ENCODE measurements at places on chromosomes 3 and 15.

DNA sequence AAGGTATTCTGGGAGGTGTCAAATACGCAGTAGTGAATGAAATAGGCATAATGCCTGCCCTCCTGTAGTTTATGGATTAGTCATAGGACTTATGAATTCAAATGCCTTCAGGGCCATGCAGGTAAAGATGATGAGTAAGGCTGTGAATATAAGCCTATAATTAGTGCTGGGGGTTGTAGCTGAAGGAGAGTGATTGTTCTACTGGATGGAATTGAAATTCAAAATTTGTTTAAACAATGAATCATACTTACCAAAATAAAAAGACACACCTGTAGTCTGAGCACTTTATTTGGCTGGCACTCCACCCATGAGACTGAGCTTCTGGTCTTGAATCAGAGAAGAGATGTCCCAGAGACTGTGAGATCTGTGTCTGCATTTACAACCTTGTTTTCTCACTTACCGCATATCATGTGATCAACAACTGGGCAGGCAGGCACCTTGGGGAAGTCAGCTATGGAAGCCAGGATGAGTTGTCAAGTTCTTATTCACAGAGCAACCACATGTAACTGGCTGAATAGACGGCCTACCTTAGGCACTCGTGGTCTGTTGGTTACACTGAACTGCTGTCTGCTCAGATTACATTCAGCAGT lies 291.8 kb downstream of the NAALADL2 start:
- no peak for DNase-seq

DNA sequence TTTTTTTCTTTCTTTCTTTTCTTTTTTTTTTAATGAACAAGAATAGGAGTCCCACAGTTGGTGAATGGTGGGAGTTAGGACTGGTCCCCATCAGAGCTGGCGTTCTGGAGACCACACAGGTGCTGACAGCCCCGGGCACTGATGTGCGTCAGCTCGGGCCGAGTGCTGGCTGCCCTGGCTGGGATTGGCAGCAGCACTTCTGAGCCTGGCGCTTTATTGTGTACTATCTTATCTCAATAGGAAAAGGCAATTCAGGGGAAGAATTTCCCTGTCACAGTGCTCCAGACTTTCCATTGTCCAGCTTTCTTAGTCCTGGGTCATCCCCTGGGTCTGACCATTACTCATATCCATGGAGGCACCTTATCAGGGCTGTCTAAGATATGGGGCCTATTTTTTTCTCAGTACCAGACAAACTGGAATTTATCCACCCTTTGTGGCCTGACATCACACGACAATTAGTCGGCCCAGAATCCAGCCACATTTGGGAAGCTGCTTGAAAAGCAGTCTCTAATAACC lies 54.1 kb downstream of the TMEM44 start:
- DNase-seq, result no peak

GRCh38 chr3:142796823-142797222 lies 73.0 kb downstream of the TRPC1 start:
- no peak for DNase-seq

- DNase-seq, result no peak
Measured at GRCh38 chr3:74000725-74001124, 376.0 kb upstream of the PDZRN3 start.

GRCh38 chr3:128698211-128699047 lies 27.6 kb upstream of the RAB7A start:
- DNase-seq, result peak; percentile 54

DNA sequence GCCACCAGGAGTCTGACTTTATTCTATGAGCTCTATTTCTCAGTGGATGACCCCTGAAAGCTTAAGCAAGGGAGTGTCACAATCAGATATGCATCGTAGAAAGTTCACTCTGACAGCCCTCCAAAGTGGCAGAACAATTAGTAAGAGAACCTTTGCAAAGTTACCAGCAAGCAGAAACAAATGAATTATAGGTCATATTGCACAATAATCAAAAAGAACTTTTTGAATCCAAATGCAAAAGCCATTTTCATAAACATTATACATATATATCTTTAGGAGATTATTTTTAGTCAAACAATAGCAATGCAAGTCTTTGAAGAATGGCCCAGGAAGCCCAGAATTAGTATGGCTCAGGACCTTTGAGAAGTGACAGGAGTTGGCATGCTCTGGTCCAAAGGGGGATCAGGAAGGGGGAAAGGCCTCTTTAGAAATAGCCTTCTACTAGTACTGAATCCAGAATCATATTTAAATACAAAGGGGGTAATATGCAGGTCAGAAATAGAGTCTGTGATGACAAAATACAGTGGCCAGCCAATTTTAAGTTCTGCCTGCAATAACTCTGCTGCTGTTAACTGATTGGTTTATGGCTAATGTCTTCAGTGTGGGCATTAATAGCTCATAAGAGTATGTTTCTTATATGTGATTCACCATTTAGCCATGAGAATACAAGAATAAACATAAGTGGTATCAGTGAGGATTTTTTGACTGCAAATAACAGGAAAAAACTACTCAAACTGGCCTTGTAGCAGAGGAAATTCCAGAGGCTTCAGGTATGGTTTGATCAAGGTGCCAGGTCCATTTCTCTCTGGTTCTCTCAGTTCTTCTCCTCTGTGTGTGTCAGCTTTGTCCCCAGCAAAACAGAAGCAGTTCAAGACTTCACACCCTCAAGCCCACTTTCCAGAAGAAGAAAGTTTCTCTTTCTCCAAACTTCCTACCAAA lies 17.0 kb upstream of the ITGB5 start:
- no peak for DNase-seq

DNA sequence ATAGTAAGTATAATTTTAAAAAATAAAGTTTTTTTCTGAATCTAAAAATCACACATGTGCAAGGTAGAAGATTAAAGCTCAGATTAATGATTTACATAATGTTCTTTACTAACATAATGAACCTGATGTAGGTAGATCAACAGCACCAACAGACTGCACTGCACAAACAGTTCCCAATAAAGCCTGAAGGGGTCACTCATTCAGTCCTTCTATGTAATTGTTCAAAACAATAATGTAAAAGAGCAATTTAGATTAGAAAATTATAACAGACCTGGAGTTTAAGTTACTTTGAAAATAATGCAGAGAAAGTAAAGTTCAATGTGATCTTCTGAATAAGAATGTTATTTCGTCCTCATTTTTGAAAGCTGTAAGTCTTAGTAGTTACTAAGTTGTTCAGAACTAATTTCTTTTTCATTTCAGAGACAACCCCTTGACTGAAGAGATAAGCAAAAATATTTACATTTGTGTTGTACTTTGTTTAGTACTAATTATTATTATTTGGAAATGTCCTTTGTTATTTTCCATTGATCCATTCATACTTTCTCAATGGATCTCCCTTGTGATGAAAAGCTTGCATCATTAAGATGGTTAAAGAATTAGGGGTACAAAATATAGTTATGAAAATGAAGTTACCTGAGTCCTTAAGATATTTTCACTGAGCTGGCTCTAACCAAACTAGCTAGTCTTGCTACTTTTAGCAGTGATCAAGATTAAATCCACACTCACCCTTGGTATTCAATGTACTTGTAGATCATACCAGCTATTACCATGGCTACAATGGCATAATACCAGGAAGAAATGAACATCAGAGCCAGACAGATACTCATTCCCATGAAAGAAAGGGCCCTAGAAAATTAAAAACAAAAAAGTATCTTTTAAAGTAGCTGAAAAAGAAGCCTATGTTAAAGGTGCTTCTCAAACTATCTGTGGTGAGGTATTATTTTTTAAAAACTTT lies 16.8 kb downstream of the EMC4 start:
- DNase-seq, result no peak

GRCh38 chr15:52787549-52788098 lies 2.5 kb downstream of the ONECUT1 start:
- DNase-seq, result peak; percentile 27

GRCh38 chr3:71581457-71582035 lies 2.0 kb downstream of the FOXP1 start:
- DNase-seq, result peak; percentile 63

- DNase-seq, result no peak
Measured at GRCh38 chr15:47820057-47820746, 102.9 kb downstream of the SEMA6D start.

GRCh38 chr15:100693451-100693850 lies 91.1 kb downstream of the ASB7 start:
- DNase-seq, result no peak

DNA sequence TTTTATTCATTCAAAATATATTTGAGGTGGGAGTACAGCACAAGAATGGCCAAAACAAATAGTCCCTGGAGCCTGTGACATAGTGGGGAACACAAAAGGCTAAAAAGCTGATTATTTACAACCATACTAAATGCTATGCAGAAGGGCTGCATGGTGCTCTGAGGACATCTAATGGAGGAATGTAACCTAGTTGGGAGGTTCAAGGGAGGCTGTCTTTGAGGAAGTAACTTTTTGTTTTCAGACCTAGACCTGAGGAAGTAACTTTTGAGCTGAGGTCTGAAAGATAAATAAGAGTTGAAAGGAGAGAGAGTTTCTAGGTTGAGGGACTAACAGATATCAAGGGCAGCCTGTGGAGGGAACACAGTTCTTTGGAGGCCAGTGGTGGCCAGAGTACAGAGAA lies 34.8 kb upstream of the RASA2 start:
- DNase-seq, result no peak

GRCh38 chr3:39978308-39978707 lies 168.9 kb downstream of the MYRIP start:
- DNase-seq, result no peak

- no peak for DNase-seq
Measured at GRCh38 chr3:159252274-159252673, 450.4 kb downstream of the MFSD1 start.

Measured in activated T-cell treated with anti-CD3 and anti-CD28 coated beads, Interleukin-2, amount 50 U/mL, for 48 hours (primary cell).